ENCODE measurements at places on chromosomes 6 and 20.

GRCh38 chr6:34200340-34200971 is 36.2 kb upstream of the HMGA1 start:
- no peak for DNase-seq

DNA sequence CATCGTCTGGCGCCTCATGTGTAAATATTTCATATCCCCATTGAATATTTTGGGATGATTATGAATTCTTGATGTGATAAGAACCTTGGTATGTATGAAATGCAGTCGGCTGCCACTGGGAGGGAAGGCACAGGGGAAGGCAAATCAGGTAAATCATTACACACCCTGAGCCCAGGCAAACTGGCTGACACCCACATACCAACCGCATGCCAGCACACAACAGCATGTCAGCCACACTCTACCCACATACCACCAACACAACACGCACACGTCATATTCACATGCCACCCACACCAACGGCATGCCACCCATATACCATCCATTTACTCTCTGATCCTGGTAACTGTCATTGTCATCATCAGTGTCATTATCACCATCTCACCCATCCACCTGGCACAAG is 28.3 kb upstream of the MDGA1 start:
- DNase-seq, result no peak

DNA sequence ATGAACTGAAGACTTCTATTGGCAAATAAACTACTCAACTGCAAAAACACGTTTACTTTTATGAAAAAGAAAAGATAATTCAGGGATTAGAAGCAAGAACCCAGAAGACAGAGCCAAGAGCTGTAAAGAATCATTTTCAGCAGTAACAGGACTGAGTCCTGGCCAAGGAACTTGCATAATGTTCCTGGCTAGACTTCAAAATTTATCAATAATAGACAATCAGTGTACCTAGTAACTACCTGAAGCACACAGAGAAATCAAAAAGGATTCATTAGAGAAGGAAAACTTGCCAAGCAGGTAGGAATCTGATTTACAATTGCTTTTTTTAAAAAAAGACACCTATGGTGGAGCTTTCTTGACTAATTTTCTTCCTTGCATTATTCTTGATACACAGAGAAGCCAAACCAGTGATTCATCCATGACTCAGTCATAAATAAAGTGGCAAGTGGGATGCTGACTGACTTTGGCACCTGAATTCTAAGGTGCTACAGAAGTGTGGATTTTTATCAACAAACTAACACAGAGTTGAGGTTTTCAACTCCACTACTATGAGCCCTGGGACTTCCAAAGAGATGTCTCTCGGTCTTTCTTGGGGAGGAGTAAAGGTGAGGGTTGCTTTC is 281.3 kb downstream of the BMP7 start:
- no peak for DNase-seq

- DNase-seq, result no peak
These were observed 39.8 kb upstream of the ARHGAP18 start for GRCh38 chr6:129749749-129750120.

GRCh38 chr20:10281911-10282310 is 63.3 kb downstream of the SNAP25 start:
- DNase-seq, result no peak

GRCh38 chr6:4606821-4607704 is 169.1 kb upstream of the CDYL start:
- no peak for DNase-seq

Data from NCI-H2081 (cell line).